Natural killer cell treated with Interleukin-12 subunit alpha and Interleukin-12 subunit beta and Interleukin-15 and Interleukin-18, amount 100 ng/mL, for 72 hours (primary cell): ENCODE measurements at places on chromosomes 13 and 19. TPM values are rescaled to one million over a fixed set of nuclear protein-coding genes. Genes with fewer than 3 reads are reported as not detected.

DNA sequence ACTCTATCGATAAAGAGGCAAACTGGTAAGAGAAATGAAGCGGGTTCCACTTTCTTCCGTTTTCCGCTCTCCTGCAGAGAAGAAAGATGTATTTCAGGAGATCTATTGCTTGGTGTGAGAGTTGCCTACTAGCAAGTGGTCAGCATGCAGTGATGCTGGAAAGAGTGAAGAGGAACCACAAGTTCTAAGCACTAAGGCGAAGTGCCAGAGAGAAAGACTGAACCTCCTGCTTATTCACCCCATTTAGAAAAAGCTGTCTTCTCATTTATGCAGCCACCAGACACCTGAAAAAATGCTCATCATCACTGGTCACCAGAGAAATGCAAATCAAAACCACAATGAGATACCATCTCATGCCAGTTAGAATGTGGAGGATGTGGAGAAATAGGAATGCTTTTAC, 78.7 kb upstream of the GPC6 start:
- no peak for DNase-seq
- H3K4me1 ChIP-seq, result no peaks in the 10 kb centered on the region
- no peak overlapping the region for H3K27ac ChIP-seq

DNA sequence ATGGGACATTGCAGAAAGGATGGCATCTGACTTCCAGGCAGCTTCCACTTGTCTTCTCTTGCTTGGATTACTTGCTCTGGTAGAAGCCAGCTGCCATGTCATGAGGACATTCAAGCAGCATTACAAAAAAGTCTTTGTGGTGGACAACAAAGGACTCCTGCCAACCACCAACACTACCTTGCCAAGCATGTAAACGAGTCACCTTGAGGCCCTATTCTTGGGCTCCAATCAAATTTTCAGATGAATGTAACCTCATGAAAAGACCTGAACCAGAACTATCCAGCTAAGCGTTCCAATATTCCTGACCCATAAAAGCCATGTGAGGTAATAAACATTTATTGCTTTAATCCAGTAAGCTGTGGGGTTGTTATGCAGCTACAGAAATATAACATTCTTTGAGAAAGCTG, 12.5 kb downstream of the PROSER1 start:
- H3K4me3 ChIP-seq, result no peak overlapping the region
- no peak for DNase-seq
- H3K27ac ChIP-seq, result no peak overlapping the region
- peaks cover 12% of the 10 kb centered on the region for H3K4me1 ChIP-seq

DNA sequence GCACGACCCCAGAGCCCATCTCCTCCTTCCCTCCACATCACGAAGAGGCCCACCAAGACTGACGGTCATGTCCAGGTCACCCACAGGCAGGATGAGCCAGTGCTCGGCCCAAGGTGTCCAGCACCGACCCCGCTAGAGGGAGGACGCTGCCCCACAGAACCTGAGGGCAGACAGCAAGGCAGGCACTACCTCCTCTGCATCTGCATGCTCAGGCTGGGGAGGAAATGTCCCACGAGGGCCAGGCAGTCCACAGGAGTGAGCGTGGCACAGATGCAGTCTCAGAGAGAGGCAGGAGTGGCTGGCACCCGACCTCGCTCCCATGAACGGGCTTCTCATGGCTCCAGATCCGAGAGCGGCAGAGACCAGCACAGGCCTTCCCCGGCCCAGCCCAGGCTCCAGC, 133.2 kb downstream of the TUBA3C start:
- H3K27ac ChIP-seq, result no peak overlapping the region
- no peaks in the 10 kb centered on the region for H3K4me1 ChIP-seq
- no peaks in the 10 kb centered on the region for H3K27me3 ChIP-seq
- peaks cover 10% of the 10 kb centered on the region for H3K36me3 ChIP-seq
- DNase-seq, result no peak

GRCh38 chr13:64457976-64458375, 2772.2 kb downstream of the PCDH9 start:
- no peak for DNase-seq
- H3K36me3 ChIP-seq, result no peaks in the 10 kb centered on the region
- no peak overlapping the region for H3K4me3 ChIP-seq
- H3K4me1 ChIP-seq, result no peaks in the 10 kb centered on the region
- H3K27ac ChIP-seq, result no peak overlapping the region

DNA sequence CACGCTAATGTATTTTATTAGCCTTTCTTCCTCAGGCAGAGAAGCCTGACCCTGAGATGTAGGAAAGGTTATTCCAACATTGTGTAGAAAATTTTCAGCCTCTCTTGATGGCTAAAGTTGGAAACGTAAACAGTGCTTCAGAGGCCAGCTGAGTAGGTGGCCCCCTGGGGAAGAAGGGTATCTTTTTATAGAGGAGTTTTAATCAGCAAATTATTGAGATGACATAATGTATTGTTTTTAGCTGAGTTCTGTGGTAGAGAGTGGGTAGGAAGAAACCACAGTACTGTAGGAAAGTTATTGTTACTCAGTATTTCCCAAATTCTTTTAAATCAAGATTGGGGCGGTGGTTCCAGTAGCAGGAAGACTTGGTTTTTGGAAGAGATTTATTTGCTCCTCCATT, 268.8 kb downstream of the DLEU7 start:
- DNase-seq, result no peak
- peaks cover 3% of the 10 kb centered on the region for H3K27me3 ChIP-seq
- no peaks in the 10 kb centered on the region for H3K4me1 ChIP-seq

DNA sequence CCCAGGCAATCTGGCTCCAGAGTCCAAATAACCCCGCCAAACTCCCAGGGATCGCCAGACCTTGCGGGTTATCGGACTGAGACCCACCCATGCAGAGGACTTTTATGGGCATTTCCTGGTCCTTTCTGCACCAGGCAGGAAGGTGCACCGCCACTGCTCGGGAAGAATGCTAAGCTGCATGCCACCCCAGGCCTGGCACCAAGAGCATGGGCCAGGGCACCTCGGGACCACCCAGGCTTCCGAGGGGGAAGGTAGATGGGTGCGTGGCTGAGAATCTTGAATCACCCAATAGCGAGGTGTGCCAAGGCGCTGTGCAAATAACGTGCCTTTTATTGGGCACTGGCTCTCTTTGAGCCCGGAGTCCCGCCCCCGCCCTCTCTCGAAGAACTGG, 422 bp upstream of the ZNF575 start:
- no peaks in the 10 kb centered on the region for H3K36me3 ChIP-seq
- H3K27me3 ChIP-seq, result no peaks in the 10 kb centered on the region
- no peak for DNase-seq
- H3K27ac ChIP-seq, result peak overlapping the region; percentile 80
- peaks cover 19% of the 10 kb centered on the region for H3K4me1 ChIP-seq

- H3K4me1 ChIP-seq, result peaks cover 64% of the 10 kb centered on the region
- no peaks in the 10 kb centered on the region for H3K27me3 ChIP-seq
- no peaks in the 10 kb centered on the region for H3K36me3 ChIP-seq
- H3K27ac ChIP-seq, result peak overlapping the region; percentile 27
- DNase-seq, result no peak
Measured at GRCh38 chr19:6275170-6275744, 4.5 kb downstream of the MLLT1 start.

- H3K4me1 ChIP-seq, result peaks cover 4% of the 10 kb centered on the region
- no peaks in the 10 kb centered on the region for H3K27me3 ChIP-seq
- DNase-seq, result no peak
Measured at GRCh38 chr19:56270676-56271075, 1.9 kb upstream of the EDDM13 start.

DNA sequence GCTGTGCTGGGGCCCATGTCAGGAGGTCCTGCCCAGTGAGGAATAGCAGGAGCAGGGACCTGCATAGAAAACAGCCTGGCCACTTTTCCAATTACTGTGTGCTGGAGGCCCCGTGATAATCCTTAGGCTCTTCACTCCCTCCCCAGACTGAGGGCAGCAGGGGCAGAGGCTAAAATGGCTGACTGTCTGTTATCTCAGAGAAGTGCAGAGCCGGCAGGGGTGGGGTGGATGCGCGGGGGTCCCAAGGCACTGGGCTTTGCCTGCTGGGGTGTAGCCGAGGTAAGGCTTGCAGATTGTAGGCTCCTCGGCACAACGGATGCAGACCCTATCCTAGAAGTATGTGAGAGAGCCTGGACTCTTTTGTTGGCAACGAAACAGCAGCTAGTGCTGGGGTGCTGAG, 1064.1 kb downstream of the OLFM4 start:
- no peak overlapping the region for H3K27ac ChIP-seq
- H3K4me3 ChIP-seq, result no peak overlapping the region
- peaks cover 6% of the 10 kb centered on the region for H3K36me3 ChIP-seq
- H3K27me3 ChIP-seq, result no peaks in the 10 kb centered on the region
- H3K4me1 ChIP-seq, result no peaks in the 10 kb centered on the region
- DNase-seq, result no peak

GRCh38 chr13:28467034-28467433, 27.9 kb downstream of the FLT1 start:
- peaks cover 6% of the 10 kb centered on the region for H3K27me3 ChIP-seq
- no peak for DNase-seq
- H3K4me1 ChIP-seq, result peaks cover 4% of the 10 kb centered on the region
- no peak overlapping the region for H3K4me3 ChIP-seq
- H3K36me3 ChIP-seq, result no peaks in the 10 kb centered on the region
- no peak overlapping the region for H3K27ac ChIP-seq

GRCh38 chr13:33871207-33872004, 53.5 kb downstream of the RFC3 start:
- H3K36me3 ChIP-seq, result no peaks in the 10 kb centered on the region
- no peak overlapping the region for H3K4me3 ChIP-seq
- no peak for DNase-seq
- no peak overlapping the region for H3K27ac ChIP-seq

- H3K4me3 ChIP-seq, result no peak overlapping the region
- H3K27ac ChIP-seq, result no peak overlapping the region
- peaks cover 31% of the 10 kb centered on the region for H3K27me3 ChIP-seq
- peaks cover 15% of the 10 kb centered on the region for H3K36me3 ChIP-seq
- DNase-seq, result no peak
Measured at GRCh38 chr13:48776401-48776800, 122.7 kb downstream of the CYSLTR2 start.

- H3K27ac ChIP-seq, result no peak overlapping the region
- DNase-seq, result no peak
- H3K36me3 ChIP-seq, result no peaks in the 10 kb centered on the region
- no peaks in the 10 kb centered on the region for H3K4me1 ChIP-seq
- H3K4me3 ChIP-seq, result no peak overlapping the region
Measured at GRCh38 chr13:96481482-96481881, 391.6 kb downstream of the HS6ST3 start.

GRCh38 chr13:40271931-40272775, 394.3 kb downstream of the FOXO1 start:
- no peaks in the 10 kb centered on the region for H3K36me3 ChIP-seq
- no peak for DNase-seq
- H3K4me3 ChIP-seq, result no peak overlapping the region
- no peak overlapping the region for H3K27ac ChIP-seq

- DNase-seq, result no peak
- H3K4me3 ChIP-seq, result no peak overlapping the region
- no peak overlapping the region for H3K27ac ChIP-seq
- peaks cover 7% of the 10 kb centered on the region for H3K36me3 ChIP-seq
- H3K27me3 ChIP-seq, result peaks cover 36% of the 10 kb centered on the region
- H3K4me1 ChIP-seq, result no peaks in the 10 kb centered on the region
Measured at GRCh38 chr13:26618726-26619125, 61.2 kb downstream of the WASF3 start.

GRCh38 chr13:50080911-50081678, 65.9 kb downstream of the KCNRG start:
- H3K4me3 ChIP-seq, result peak overlapping the region; percentile 96
- peaks cover 26% of the 10 kb centered on the region for H3K36me3 ChIP-seq
- H3K27me3 ChIP-seq, result no peaks in the 10 kb centered on the region
- peak; percentile 79 for DNase-seq
- peaks cover 33% of the 10 kb centered on the region for H3K4me1 ChIP-seq

- H3K4me3 ChIP-seq, result no peak overlapping the region
- no peak for DNase-seq
- H3K36me3 ChIP-seq, result no peaks in the 10 kb centered on the region
- H3K27me3 ChIP-seq, result no peaks in the 10 kb centered on the region
Measured at GRCh38 chr19:46992699-46993535, 26.7 kb upstream of the NPAS1 start.

- no peaks in the 10 kb centered on the region for H3K4me1 ChIP-seq
- H3K36me3 ChIP-seq, result no peaks in the 10 kb centered on the region
- no peak overlapping the region for H3K27ac ChIP-seq
Measured at GRCh38 chr13:47673009-47673850, 327.8 kb downstream of the SUCLA2 start.

- peak; percentile 94 for DNase-seq
- H3K4me3 ChIP-seq, result peak overlapping the region; percentile 93
- H3K36me3 ChIP-seq, result peaks cover 13% of the 10 kb centered on the region
- no peaks in the 10 kb centered on the region for H3K27me3 ChIP-seq
Measured at GRCh38 chr19:53553865-53554791, 16.2 kb downstream of the ZNF331 start.

GRCh38 chr13:43431290-43431716, 355.5 kb downstream of the ENOX1 start:
- H3K4me1 ChIP-seq, result no peaks in the 10 kb centered on the region
- peaks cover 15% of the 10 kb centered on the region for H3K27me3 ChIP-seq
- H3K27ac ChIP-seq, result no peak overlapping the region
- DNase-seq, result no peak

- H3K27ac ChIP-seq, result no peak overlapping the region
- H3K36me3 ChIP-seq, result no peaks in the 10 kb centered on the region
- H3K27me3 ChIP-seq, result peaks cover 2% of the 10 kb centered on the region
- H3K4me1 ChIP-seq, result no peaks in the 10 kb centered on the region
Measured at GRCh38 chr13:75927183-75927669, 291.1 kb downstream of the LMO7 start.

GRCh38 chr13:71457645-71458044, 409.4 kb downstream of the DACH1 start:
- H3K36me3 ChIP-seq, result no peaks in the 10 kb centered on the region
- H3K27me3 ChIP-seq, result no peaks in the 10 kb centered on the region
- no peak overlapping the region for H3K27ac ChIP-seq
- H3K4me3 ChIP-seq, result no peak overlapping the region
- no peaks in the 10 kb centered on the region for H3K4me1 ChIP-seq

Gene FGF22
- not detected for total RNA-seq

Gene CEACAM20
- not detected for total RNA-seq

Gene KISS1R
- 1.1 TPM for total RNA-seq

Gene ZNF730
- 1.3 TPM for total RNA-seq

Gene POU4F1
- 1.1 TPM for total RNA-seq
